Thoracic aorta (tissue), 2 donors: ENCODE measurements at places on chromosomes 7 and 10. TPM values are rescaled to one million over a fixed set of nuclear protein-coding genes. Genes with fewer than 3 reads are reported as not detected.

GRCh38 chr7:338295-339061, 48.5 kb downstream of the FOXL3 start:
- DNase-seq, result no peak

DNA sequence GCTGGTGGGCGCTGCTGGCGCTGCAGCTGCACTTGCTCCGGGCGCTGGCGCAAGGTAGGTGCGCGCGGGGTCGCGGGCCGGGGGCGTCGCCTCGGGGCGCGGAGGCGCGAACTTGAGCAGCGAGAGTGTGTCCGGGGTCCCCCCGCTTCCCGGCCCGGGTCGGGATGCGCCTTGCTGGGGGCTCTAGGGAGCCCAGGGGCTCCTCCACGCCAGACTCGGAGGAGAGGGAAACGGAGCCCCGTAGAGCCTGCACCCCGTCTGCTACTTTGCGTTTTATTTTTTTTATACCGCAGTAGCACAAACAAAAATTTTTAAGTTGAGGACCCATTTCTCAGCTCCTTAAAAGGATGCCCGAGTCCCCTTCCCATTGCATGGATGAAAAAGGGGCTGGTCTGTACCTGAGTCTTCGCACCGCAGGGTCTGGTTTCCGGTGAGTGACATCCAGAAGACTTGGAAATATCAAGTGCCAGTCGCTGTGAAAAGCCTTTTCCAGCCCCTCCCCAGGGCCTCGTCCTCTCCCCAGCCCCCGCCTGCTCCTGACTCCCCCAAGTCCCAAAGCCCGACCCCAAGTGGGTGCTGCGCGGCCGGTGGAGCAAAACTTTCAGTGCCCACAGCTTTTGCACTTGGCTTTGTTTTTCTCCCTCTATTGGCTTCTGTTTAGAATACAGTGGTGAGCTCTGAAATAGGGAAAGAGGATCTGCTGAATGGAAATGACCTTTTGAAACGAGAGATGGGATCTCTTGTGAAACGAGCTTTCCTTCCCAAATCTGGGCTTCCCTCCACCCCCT, 973 bp downstream of the SDK1 start:
- DNase-seq, result no peak

- no peak for DNase-seq
Observed at GRCh38 chr7:91537260-91538152, 273.3 kb downstream of the FZD1 start.

GRCh38 chr10:103605359-103606096, 112.0 kb downstream of the NEURL1 start:
- DNase-seq, result peak; percentile 32

DNA sequence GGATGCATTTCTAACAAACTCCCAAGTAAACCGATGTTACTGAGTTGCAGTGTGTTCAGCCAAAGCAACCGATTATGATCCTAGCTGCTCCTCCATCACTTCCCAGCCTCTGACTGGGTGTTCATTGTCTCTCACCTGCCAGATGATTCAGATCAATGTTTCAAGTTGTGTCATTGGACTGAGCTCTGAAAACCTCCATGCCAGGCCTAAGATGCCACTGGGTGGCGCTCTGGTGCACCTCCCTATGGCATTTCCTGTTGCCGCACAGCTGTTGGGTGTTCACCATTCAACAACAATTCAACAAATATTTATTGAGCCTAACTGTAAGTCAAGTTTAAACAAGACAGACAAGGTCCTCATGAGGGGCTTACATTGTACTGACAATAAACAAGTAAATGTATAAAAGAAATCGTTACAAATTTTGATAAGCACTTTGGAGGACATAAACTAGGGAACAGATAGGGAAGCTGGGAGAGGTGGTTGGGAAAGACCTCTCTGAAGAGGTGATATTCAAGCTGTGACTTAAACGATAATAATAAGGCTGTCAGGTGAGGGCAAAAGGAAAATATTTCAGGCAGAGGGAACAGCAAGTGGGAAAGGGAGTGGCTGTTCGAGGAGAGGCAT, 22.8 kb downstream of the RGR start:
- no peak for DNase-seq

Gene PNLIPRP3
- total RNA-seq, result not detected

- no peak for DNase-seq
Observed at GRCh38 chr10:13631594-13631993, 44.8 kb downstream of the PRPF18 start.

Gene ZNF746
- 26.0 TPM for total RNA-seq

GRCh38 chr10:84499846-84500245, 171.5 kb downstream of the CCSER2 start:
- DNase-seq, result no peak

Gene COBL
- total RNA-seq, result 1.6 TPM

DNA sequence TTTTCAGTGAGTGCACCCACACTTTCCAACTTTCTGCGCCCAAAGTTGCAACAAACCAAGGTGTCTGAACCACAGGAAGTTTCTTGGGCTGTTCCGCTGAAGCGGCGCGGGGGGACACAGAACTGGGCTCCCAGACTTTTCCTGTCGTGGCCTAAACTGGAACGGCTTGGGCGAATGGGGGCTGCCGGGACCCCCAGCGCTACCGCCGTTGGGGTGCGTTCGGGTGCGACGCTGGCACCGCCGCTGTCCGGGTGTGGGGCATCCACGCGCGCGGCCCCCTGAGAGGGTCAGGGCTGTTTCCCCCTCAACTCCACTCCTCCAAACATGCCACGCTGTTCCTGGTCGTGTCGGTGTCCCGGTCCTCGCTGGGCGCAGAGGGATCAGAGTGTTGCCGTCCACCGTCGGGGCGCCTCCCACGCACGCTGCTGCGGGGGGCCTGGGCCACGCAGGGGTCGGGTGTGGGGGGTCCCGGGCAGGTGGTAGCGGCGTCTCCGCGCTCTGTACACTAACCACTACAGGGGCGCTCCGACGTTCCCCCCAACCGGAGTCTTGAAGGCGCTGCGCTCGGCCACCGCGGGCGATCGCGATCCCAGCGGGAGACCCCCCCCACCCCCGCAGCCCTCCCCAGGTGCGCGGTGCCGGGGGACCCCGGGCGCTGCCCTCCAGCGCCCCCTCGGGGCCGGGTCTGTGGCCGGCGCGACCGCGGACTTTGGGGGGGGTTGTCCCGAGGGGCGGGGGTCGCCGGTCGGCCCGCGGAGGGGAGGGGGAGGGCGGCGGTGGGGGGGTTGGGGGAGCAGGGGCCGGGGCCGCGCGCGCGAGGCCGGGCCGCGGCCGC, 2.2 kb upstream of the CUX1 start:
- no peak for DNase-seq

DNA sequence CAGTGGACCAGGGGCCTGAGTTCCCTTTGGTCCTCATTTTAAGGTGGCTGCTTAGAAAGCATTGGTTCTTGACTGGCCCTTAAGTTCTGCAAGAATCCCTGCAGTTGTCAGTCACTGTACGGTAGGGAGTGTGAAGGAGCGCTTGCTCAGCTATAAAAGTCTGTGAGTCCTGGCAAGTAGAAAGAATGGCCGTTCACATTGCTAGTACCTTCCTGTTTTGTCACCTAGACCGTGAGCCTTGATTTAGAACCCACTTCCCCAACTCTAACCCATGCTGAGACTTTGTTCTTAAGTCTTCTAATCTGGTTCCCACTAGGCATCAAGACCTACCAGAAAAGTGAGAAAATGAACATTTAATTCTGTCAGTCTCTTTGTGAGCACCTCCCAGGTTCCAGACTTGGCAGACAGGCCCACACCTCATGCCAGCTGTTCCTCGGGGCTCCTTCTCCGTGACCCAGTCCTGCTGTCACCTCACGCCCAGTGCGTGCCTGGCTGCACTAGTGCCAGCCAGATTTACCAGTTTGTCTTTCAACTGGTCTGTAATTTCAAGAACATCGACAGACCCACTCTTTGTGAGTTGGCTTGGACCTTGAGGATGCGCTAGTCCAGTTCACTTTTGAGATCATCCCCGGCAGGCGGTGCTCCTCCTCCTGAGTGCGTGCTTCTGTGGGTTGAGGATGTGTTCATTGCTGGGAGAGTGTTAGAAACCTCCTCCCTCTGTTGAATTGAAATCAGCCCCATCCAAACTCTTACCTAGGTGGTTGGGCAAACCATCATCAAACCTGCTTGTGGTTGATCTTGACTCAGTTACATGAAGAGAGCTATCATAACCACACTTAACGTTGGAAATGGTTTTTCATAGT, 78.5 kb downstream of the SHH start:
- no peak for DNase-seq

Gene TRPV5
- total RNA-seq, result not detected

Gene VWA2
- 0.28 TPM for total RNA-seq

Gene GJD4
- total RNA-seq, result not detected

DNA sequence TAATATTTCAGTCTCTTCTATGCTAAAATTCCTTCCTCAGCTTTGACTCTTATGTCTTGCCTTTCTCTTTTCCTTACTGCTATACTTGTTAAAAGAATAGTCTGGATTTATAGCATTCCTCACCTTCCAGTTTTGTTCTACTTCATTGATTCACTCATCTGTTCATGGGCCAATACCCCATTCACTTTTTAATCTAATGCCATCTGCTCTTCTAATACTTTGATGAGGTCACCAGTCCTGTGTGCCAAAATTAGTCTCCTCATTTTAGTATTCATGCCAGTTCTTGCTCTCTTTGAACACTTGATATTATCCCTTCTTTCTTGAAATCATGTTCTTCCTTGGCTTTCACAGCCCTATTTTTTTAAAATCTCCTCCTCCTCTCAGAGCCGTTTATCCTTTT, 19.3 kb downstream of the STK17A start:
- DNase-seq, result no peak

DNA sequence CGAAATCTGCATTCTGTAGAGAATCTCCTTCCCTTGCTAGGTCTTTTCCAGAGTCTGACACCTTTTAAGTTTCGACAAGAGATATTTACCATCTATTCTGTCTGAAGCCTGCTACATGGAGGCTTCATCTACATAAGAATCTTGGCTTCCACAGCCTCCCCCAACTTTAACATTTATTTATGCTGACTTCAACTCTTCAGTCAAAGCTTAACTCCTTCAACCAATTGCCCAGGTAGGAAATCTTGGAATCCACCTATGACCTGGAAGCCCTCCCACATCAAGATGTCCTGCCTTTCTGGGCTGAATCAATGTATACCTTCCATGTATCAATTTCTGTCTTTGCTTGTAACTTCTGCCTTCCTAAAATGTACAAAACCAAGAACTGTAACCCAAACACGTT, 54.7 kb downstream of the MINPP1 start:
- DNase-seq, result no peak

Gene SFTPD
- 2.6 TPM for total RNA-seq

- DNase-seq, result no peak
Observed at GRCh38 chr10:116802876-116803275, 46.4 kb upstream of the ENO4 start.

Gene LARP4B
- 70.6 TPM for total RNA-seq

DNA sequence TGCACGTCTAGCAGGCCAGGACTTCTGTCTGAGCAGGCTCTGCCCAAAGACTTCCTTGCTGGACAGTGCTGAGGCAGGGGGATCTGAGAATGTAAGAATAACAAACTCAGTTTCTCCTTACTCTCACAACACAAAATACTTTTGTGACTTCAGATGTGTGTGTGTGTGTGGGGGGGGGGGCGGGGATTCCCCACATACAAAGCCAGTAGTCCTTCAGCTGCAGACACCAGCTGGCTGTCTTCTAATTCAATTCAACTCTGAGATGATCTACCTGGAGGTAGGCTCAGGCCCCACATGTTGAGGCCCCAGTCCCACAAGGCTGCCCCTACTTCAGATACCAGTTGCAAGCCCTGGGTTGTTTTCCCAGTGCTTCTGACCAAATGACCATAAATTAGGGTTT, 4.7 kb upstream of the CXCL12 start:
- DNase-seq, result no peak

Gene LGI1
- not detected for total RNA-seq
